ENCODE measurements at places on chromosomes 7 and 10.

- DNase-seq: no peak
Measured at GRCh38 chr10:103791291-103791690, 64.1 kb downstream of the SH3PXD2A start.

GRCh38 chr10:128713874-128714570 is 587.8 kb upstream of the MKI67 start:
- no peak for DNase-seq

DNA sequence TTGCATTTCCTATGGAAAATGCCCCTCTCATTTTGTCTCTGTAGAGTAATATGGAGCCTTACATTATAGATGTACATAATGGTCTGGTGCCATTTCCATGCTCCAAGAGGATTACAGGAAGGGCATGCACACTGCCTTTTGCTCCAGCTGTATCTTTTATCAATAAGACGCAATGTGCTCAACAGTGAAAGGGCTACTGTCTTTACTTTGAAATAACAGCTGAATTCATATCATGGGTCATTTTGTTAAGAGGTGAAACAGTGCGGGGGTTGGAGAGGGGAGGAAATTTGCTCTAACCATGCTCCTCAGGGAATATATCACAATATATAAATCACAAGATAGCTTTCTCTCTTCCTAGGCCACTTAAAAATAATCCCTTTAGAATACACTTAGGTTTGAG is 77.7 kb downstream of the ICA1 start:
- no peak for DNase-seq

GRCh38 chr10:118835682-118836326 is 81.0 kb upstream of the CACUL1 start:
- no peak for DNase-seq

DNA sequence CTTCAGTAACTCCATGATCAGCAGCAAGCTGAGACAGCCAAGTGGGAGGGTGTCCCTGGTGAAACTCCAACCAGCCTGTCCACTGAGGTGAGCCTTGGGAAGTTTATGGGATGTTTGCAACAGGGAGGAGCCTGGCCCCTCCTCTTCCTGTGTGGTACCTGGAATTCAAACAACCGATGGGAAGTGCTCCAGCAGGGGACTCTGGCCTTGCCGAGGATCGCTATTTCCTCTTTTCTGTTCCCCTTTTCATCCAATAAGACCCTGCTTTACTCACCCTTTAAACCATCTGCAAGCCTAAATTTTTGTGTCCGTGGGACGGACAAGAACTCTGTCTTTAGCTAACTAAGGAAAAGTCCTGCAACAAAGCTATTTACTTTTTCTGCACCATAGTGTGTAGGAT is 491.1 kb upstream of the ZMIZ1 start:
- no peak for DNase-seq

DNA sequence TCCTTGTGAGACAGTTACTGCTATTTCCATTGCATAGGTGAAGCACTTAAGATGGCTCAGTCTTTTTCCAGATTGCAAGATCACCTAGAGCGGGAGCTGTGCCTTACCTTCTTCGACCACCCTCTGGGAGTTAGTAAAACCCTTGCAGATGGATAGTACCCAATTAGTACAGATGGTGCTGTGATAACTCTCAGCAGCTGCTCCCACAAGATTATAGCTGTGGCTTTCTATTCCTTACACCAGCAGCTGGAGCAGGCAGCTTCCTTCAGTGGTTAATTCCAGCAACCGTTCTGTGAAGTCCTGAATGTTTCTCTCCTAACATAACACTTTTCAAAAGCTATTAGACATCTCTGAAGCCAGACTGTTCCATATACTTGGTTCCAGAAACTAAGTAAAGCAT is 796.8 kb downstream of the XPNPEP1 start:
- DNase-seq: no peak

All from cortex of kidney (tissue), 1 donor.